ENCODE measurements at places on chromosomes 2 and 18.

DNA sequence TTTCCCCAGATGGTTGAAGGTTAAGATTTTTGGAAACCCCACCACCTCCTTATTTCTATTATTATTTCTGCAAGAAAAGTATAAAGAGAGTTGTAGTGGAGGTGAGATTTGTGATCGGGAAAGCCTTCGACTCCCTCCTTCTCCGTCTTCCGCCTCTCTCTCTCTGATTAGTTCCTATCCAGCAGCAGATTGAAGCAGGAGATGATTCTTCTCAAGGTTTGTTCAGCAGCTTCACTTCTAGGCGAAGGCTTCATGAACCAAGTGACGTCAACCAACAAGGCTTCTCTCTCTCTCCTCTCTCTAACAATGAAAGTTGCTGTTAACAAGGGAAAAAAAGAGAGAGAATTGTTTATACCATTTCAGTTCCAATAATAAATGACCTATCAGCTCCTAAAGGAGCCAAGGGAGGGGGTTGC, at the start of gene BAZ2B:
TSS of gene BAZ2B (minus strand) at position 263 of the 416 bp plus-strand sequence. CDS start 137,829 bp downstream, outside the sequence.
- peak; percentile 75 for DNase-seq

- DNase-seq = no peak
Measured at GRCh38 chr2:38407111-38407682, 30.1 kb upstream of the ATL2 start.

DNA sequence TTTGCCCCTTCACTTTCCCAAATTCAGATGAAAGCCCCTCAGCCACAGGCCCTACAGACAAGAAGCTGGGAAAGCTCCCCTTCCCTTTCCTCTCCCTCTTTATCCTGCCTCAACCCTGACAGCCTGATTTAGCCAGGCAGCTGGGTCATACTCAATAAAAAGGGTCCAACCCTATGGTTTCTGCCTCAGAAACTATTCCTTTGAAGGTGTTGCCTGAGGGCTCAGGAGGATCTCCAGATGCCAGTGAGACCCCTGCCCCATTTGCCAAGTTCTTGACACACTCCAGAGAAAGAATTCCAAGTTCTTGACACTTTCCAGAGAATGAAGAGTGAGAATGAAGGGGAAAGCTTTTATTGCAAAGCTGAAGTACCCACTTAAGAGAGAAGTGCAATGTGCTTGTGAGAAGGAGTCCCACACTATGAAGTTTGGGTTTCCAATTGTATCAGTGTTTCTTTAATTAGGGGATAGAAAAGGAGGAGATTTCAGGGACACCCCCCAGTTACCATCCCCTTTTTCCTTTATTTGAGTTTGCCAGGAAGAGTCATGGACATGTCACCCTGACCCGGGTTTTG, 576.2 kb downstream of the METTL4 start:
- no peak for DNase-seq

DNA sequence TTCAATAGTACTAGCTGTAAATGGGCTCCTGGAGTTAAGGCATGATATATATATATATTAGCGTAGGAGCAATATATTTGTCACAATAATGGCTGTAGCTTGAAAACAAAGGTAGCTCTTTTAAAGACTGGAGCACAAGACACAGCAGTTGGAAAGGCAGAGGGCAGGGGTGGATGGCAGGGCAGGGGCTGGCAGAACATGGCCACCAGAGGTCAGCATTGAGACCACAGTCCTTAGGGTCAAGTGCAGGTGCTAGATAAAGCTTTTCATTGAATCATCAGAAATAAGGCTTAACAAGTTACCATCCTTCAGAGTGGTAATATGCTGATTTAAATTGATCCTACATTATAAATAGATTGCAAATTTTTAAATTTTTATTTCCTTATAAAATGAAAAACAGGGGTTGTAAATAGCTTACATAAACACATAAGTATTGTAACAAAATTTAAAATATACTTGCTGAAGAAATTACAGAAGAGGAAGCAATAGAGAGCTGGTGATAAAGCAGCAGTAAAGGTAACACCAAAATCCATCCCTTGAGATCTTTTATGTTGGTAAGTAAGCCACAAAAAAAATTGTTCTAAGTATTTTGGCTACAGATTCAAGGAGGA, 161.2 kb upstream of the PIEZO2 start:
- DNase-seq = peak; percentile 41

GRCh38 chr2:96489663-96490062, 15.5 kb downstream of the NEURL3 start:
- DNase-seq = peak; percentile 93

DNA sequence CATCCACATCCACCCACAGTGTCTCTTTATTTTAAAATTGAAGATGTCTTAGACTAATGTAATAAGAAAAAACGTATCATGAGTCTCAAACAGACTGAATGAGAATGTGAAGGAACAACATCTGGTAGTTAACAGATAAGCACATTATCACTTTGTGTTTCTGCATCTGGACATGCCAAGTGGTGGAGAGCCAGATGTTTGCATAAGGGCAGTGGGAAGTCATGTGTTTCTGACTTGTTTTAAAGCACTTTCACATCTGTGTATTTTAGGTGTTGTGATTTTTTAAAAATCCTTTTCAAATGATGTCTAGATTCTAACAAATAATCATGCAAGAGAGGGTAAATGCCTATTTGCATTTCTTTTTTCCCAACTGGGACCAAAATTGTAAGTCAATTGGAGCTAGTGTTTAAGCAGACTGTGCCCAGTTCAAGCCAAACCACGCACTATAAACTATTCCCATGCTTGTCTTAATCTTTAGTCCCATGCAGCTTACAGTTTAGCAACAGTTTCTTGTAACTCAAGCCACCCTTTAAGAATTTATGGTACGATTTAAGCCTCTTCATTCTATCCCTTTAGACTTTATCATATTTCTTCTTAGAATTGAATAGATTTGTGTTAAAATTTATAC, 272.7 kb upstream of the DOK6 start:
- no peak for DNase-seq

GRCh38 chr2:49189512-49190225, 35.4 kb upstream of the FSHR start:
- DNase-seq = no peak

DNA sequence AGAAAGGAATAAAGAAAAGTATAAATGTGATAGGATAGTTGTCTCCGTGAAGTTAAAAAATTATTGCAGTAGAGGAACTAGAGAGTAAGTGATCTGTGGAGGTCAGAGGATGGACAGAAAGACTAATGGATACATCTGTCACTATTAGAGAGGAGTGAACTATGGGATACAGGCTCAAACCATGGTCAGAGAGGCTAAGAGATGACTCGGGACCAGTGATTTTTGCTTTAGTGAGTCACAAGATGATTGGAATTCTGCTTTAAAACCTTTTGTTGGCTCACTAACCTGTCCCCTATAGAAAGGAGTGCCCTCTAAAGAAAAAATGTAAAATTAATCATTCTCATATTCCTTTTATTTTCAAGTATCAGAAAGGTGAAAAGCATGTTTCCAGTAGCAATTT, 30.3 kb downstream of the ALMS1 start:
- no peak for DNase-seq

- DNase-seq = peak; percentile 16
Measured at GRCh38 chr2:144320491-144320890, 199.4 kb downstream of the ZEB2 start.

- DNase-seq = no peak
Measured at GRCh38 chr18:23181547-23181946, 46.3 kb downstream of the CABLES1 start.

DNA sequence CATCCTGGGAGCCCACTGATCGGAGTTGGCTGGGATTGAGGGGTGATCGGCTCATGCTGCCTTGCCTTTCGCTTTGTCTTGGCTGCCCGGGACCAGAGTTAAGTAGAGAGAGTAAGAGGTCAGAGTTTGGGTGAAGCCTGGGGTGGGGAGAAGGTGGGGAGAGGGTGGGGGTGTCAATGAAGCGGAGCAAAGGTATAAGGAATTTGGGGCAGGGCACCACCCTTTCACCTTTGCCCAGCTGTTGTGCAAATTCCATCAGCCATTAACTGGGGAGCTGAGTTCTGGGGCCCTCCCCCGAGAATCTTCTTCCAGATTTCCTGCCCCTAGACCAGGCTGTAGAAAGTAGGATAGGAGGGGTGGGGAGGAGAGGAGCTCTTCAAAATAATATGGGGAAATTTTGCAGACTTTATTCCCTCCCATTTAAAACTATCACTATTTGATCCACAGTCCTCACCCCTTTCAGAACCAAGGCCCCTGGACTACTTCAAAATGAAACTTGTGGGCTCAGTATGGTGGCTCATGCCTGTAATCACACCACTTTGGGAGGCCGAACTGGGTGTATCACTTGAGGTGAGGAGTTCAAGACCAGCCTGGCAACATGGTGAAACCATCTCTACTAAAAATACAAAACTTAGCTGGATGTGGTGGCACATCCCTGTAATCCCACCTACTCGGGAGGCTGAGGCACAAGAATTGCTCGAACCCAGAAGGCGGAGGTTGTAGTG, at the start of gene SLC23A3:
TSS of gene SLC23A3 (minus strand) at position 100 of the 725 bp plus-strand sequence. CDS start at position 55, 45 bp downstream.
- DNase-seq = no peak

GRCh38 chr2:84888401-84889276, 7.8 kb upstream of the TRABD2A start:
- DNase-seq = peak; percentile 91

DNA sequence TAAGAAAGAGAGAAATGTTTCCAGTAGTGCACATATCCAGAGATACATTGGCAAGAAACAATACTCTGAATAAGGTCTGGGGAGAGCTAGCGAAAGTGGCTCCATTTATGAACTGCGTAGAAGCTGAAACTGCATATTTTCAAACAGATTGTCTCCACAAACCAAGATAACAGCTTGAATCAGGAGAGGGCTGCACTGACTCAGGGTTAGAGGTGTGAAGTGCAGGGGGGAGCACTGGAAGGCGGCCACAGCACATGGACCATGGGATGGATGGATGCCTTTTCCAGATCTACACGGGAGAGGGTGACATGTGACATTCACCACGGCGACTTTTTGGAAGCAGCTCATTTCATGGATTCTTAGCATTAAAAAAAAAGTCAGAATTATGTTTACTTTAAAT, 729.4 kb downstream of the RNF144A start:
- DNase-seq = no peak

- no peak for DNase-seq
Measured at GRCh38 chr2:241094172-241094571, 7.9 kb downstream of the MTERF4 start.

- no peak for DNase-seq
Measured at GRCh38 chr2:28607730-28608499, 112.1 kb downstream of the PLB1 start.

GRCh38 chr2:128996078-128996477, 677.4 kb upstream of the HS6ST1 start:
- DNase-seq = no peak

- no peak for DNase-seq
Measured at GRCh38 chr2:221778025-221778424, 205.9 kb upstream of the EPHA4 start.

GRCh38 chr18:36108196-36108595, 20.9 kb downstream of the SLC39A6 start:
- DNase-seq = peak; percentile 57

DNA sequence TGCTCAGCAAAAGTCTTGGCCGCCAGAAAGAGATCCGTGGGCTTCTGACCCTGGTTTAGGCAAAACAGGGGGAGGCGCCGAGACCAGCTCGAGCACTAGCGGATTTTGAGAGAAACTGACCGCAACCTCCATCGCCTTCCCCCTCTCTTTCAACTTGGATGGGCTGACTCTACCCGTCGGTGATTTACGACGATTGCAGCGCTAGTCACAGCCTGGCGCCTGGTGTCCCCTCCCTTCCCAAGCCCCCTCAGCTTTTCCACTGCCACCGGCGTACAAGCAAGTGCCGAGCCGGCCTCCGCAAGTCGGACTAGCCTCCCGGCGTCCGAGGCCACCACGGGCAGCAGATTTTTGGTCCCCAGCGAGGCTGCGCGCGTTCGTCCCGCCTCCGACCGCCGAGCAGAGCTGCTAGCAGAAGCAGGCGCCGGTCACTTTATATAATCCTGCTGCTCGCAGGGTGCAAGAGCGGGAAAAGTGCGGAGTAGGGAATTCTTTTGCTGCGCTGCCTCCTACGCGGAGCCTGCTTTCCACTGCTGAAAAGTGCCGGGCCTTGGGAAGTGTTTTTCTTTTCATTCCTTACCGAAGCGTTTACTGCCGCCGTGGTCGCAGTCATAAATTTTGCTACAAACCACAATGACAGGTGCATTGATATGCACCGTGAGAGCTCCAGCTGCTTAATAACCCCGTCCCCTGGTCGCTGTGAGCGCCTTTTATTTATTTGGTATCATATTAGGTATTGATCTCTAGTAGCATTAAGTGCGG, 7.7 kb downstream of the HOXD3 start:
- no peak for DNase-seq

GRCh38 chr18:22731398-22731797, 201.7 kb upstream of the RBBP8 start:
- DNase-seq = no peak

GRCh38 chr18:6058941-6059340, 163.6 kb upstream of the TMEM200C start:
- DNase-seq = no peak

DNA sequence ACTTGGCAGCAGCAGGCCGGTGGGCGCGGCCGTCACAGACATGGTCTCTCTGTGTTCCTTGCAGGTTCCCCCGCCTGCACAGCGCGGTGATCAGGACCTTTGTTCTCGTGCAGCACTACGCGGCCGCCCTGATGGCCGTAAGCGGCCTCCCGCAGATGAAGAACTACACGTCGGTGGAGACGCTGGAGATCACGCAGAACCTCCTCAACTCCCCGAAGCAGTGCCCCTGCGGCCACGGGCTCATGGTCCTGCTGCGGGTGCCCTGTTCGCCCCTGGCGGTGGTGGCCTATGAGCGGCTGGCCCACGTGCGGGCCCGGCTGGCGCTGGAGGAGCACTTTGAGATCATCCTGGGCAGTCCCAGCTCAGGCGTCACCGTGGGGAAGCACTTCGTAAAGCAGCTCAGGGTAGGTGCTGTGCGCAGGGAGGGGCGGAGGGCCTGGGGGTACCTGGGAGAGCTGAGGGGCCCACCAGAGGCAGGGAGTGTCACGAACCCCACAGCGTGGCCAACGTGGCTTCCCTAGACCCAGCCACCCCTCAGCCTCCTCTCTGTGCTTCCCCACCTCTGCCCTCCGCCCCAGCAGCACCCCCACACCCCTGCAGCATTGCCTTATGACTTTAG, 59.3 kb downstream of the NTSR2 start:
- DNase-seq = no peak

DNA sequence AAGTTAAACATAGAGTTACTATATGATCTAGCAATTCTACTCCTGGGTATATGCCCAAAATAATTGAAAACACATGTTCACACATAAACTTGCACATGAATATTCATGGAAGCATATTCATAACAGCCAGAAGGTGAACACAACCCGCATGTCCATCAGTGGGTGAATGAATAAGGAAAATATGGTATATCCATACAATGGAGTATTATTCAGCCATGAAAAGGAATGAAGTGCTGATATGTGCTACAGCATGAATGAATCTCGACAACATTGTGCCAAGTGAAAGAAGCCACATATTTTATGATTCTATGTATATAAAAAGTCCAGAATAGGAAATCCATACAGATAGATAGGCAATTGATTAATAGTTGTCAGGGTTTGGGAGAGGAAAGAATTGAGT, 15.9 kb downstream of the COL4A4 start:
- no peak for DNase-seq
